Muscle of back (tissue), 13 donors: ENCODE measurements at places on chromosomes 2 and 18.

DNA sequence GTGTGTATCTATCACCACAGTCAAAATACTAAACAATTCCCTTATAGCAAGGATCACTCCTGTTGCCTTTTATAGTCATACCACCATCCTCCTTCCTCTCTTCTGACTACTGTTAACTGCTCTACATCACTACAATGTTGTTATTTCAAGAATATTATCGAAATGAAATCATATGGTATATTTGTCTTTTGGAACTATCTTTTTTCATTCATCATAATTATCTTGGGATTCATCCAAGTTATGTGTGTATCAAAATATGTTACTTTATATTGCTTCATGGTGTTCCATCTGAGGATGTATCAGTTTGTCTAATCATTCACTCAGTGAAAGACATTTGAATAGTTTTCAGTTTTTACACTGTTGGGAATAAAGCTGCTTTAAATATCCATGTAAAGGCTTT lies 1423.0 kb upstream of the PIK3C3 start:
- DNase-seq: no peak

- DNase-seq: no peak
Observed at GRCh38 chr2:55154525-55155030, 77.5 kb downstream of the CLHC1 start.

- peak; percentile 59 for DNase-seq
Observed at GRCh38 chr18:13447621-13448334, 229.2 kb downstream of the LDLRAD4 start.

- no peak for DNase-seq
Observed at GRCh38 chr2:68388358-68388757, 23.3 kb downstream of the PLEK start.

GRCh38 chr18:35973650-35974049 lies 1.2 kb downstream of the RMP24 start:
- DNase-seq: no peak

- DNase-seq: no peak
Observed at GRCh38 chr2:64283641-64284361, 139.6 kb upstream of the PELI1 start.

GRCh38 chr2:217714287-217714751 lies 288.5 kb downstream of the TNS1 start:
- peak; percentile 56 for DNase-seq
